ENCODE measurements at places on chromosomes 16 and 17. TPM values are rescaled to one million over a fixed set of nuclear protein-coding genes. Genes with fewer than 3 reads are reported as not detected.

The PIPOX gene
- total RNA-seq, result 1.5 TPM

The HYDIN gene
- total RNA-seq, result not detected

The SLC6A4 gene
- total RNA-seq, result not detected

The SPATA22 gene
- total RNA-seq, result not detected

The KRTAP9-1 gene
- total RNA-seq, result not detected

The HCFC1R1 gene
- 32.7 TPM for total RNA-seq

The RRAD gene
- total RNA-seq, result 0.38 TPM

The GPRC5B gene
- total RNA-seq, result 0.66 TPM

The G6PC1 gene
- total RNA-seq, result not detected

All from activated T-cell treated with anti-CD3 and anti-CD28 coated beads, Interleukin-2, amount 50 U/mL, for 4 hours (primary cell).